Astrocyte (in vitro differentiated cells and primary cell): ENCODE measurements at places on chromosomes 5 and 9.

GRCh38 chr5:64707191-64707590 is 16.9 kb downstream of the SHISAL2B start:
- H3K36me3 ChIP-seq, result no peaks in the 10 kb centered on the region
- no peak for DNase-seq
- no peaks in the 10 kb centered on the region for H3K4me1 ChIP-seq
- H3K4me3 ChIP-seq, result no peak overlapping the region
- H3K27me3 ChIP-seq, result no peaks in the 10 kb centered on the region
- H3K27ac ChIP-seq, result no peak overlapping the region

DNA sequence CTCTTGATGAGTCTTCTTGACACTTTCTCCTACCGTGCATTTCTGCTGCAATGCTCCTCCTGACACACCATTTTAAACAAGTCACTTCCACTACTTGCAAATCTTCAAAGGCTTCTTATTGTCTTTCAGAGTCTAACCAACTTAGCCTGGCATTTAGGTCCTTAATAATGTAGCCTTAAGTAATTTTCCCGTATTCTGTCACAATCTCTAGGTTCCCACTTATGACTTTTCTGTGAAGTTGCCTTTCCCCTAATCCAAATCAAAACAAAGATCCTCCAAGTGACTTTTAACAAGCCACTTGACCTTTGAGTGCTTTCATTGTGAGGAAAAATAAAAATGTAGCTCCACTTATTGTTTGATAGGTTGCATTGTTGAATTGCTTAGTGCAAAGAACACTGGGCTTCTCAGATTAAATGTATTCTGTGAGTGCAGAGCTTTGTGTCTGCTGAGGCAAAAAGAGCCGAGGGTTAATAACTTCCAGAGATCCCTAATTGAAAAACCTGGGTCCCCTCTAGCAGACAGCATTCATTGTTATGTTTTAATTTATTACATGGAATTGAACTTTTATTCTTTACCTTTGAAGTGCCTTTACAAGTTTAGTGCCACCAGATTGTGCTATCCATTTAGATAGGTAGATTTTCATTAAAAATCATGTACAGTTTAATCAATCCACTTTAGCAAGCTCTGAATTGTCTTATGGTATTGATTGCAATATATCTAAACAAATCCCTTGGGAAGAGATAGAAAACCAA is 341.7 kb upstream of the TYRP1 start:
- H3K36me3 ChIP-seq, result no peaks in the 10 kb centered on the region
- DNase-seq, result no peak
- H3K4me3 ChIP-seq, result no peak overlapping the region
- H3K4me1 ChIP-seq, result no peaks in the 10 kb centered on the region
- H3K27ac ChIP-seq, result no peak overlapping the region
- no peaks in the 10 kb centered on the region for H3K27me3 ChIP-seq

- peak; percentile 3 for DNase-seq
- no peaks in the 10 kb centered on the region for H3K36me3 ChIP-seq
- no peaks in the 10 kb centered on the region for H3K4me1 ChIP-seq
Measured at GRCh38 chr5:171736976-171737891, 48.4 kb upstream of the SMIM23 start.

DNA sequence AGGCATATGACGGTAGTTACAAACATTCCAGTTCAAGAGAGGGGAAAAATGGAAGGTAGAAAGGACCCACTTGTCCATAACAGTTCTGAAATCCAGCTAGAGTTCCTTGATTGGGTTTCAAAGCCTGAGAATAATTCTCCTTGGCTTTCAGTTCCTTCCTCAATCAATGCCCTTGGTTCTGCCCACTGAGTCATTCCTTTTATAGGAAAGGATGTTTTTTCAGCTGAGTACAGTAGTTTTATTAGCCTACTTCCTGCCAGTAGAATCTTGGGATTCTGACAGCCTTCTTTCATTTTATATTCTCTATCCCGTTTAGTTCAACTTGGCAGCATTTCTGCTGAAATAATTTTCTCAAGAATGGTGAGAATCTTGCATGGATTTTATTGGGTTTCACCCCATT is 386.9 kb upstream of the SMC2 start:
- H3K27ac ChIP-seq, result no peak overlapping the region
- no peaks in the 10 kb centered on the region for H3K27me3 ChIP-seq
- H3K4me3 ChIP-seq, result no peak overlapping the region

DNA sequence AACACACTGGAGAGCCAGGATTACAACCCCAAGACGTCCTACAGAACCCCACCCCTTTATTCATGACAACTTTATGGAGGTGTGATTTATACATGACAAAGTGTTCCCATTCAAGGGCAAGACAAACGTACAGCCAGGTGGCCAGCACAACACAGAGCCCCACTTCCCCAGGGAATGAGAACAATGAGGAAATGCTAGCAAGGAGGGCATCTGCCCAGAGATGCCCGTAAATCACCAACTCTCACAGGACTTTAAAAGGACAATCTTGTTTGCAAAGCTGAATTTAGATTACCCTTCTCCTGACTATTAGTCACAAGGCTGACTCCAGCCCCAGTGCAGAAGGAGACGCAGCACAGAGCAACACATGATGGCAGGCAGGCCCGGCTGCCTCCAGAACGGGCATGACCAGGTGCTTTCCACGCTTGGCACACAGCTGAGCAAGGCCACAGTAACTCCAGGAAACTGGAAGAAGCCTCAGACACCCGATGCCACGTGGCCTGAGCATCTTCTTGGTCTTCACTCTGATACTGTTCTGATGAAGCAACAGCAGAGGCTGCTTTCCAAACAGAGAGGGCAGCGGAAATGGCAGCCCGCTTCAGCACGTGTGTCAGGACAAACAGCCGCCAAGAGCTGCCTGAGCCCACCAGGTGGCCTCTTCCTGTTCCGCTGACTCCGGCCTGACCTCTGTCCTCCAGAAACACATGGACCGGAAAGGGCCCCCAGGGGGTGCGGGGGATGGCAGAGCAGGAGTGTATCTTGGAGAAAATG is 51.4 kb downstream of the ROR2 start:
- no peak overlapping the region for H3K4me3 ChIP-seq
- H3K36me3 ChIP-seq, result no peaks in the 10 kb centered on the region
- H3K27ac ChIP-seq, result no peak overlapping the region
- H3K4me1 ChIP-seq, result peaks cover 16% of the 10 kb centered on the region
- H3K27me3 ChIP-seq, result peaks cover 6% of the 10 kb centered on the region
- DNase-seq, result peak; percentile 8

DNA sequence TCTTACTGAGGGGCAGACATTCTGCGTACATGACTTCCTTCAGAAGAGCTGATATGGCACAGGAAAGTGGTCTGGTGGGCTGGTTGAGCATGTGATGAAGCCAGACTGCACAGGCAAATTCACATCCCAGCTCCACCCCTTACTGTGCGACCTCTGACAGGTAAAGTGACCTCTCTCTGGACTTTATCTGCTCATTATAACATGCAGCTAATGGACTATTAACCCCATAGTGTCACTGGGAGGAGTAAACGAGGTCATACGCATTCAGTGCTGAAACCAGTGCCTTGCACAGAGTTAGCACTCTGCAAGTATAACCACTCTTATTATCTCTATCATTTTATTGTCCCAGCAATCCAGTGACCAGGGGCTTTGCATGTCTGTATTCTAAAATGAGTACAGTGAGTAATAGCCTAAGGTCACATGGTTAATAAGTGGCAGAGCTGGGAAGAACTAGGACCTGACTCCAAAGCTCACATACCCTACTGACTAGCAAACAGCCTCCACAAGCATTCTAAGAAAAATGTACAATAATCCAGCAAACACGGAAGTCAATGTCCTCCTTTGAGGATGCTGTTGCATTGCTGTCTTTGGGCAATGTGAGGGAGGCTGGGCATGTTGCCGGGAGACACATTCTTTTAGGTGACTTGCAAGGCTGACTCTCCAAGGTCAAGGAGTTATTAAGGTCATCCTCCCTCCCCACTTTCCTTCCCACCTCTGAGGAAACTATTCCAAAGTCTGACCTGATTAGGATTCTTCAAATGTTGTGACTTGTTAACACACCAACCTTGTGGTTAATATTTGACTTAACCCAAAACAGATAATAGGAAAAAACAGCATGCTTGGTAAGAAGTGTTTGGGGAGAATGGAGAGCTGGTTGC is 19.0 kb downstream of the GLRX start:
- no peak overlapping the region for H3K27ac ChIP-seq
- DNase-seq, result no peak
- no peak overlapping the region for H3K4me3 ChIP-seq

DNA sequence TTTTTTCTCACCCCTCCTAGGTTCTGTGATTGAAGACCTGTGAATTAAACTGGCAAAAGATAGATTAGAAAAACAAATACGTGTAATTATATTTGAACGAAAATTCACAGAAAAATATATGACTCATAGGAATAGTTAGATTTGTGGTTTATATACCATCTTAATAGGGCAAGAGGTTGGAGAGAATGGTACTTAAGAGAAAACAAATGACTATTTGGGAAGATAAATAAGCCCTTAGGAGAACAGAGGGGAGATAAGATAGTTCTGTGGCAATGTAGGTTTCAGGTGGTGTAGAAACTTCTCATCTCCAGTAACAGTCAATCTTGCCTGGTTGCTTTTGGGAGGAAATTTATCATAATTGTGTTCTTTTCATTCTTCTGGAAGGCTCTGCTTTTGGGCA is 122.0 kb downstream of the PRDM9 start:
- no peak for DNase-seq
- H3K4me1 ChIP-seq, result no peaks in the 10 kb centered on the region
- no peaks in the 10 kb centered on the region for H3K36me3 ChIP-seq
- H3K4me3 ChIP-seq, result no peak overlapping the region
